WTC11 (cell line): ENCODE measurements at places on chromosomes 3 and 15. TPM values are rescaled to one million over a fixed set of nuclear protein-coding genes. Genes with fewer than 3 reads are reported as not detected.

DNA sequence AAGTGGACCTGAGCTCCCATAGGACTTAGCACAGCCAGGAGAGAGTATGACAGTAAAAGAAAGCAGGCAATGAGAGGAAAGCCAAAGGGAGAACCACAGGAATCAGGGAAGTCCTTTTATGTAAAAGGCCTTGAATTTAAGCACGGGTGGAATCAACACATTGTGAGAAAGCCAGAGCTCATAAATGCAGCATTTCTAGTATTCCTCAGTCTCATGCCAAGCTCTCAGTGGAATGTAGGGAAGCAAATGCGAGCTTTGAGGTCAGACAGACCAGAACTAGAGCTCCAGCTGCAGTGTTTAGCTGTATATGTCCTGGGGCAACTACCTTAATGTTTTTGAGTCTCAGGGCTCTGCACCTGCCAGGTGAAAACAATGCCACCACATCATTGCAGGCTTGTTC lies 132.1 kb upstream of the TRIM42 start:
- DNase-seq, result no peak
- H3K4me3 ChIP-seq, result no peak overlapping the region
- no peak overlapping the region for H3K27ac ChIP-seq
- H3K27me3 ChIP-seq, result no peaks in the 10 kb centered on the region
- peaks cover 8% of the 10 kb centered on the region; the same call in 1 of the 2 replicates for H3K4me1 ChIP-seq
- H3K36me3 ChIP-seq, result no peaks in the 10 kb centered on the region

GRCh38 chr3:29854821-29855220 lies 574.0 kb downstream of the RBMS3 start:
- H3K36me3 ChIP-seq, result peaks cover 10% of the 10 kb centered on the region
- peaks cover 10% of the 10 kb centered on the region for H3K4me1 ChIP-seq
- H3K27me3 ChIP-seq, result no peaks in the 10 kb centered on the region
- H3K27ac ChIP-seq, result no peak overlapping the region
- H3K4me3 ChIP-seq, result no peak overlapping the region
- no peak for DNase-seq

- H3K27me3 ChIP-seq, result no peaks in the 10 kb centered on the region
- peaks cover 11% of the 10 kb centered on the region for H3K4me1 ChIP-seq
- no peak overlapping the region for H3K27ac ChIP-seq
- no peak for DNase-seq
These were observed 100.0 kb downstream of the OXNAD1 start for GRCh38 chr3:16364963-16365362.

GRCh38 chr15:88710027-88710715 lies 71.4 kb downstream of the ISG20 start:
- H3K27ac ChIP-seq, result no peak overlapping the region
- H3K36me3 ChIP-seq, result no peaks in the 10 kb centered on the region
- H3K4me1 ChIP-seq, result peaks cover 5% of the 10 kb centered on the region; the same call in 1 of the 2 replicates
- H3K4me3 ChIP-seq, result no peak overlapping the region

DNA sequence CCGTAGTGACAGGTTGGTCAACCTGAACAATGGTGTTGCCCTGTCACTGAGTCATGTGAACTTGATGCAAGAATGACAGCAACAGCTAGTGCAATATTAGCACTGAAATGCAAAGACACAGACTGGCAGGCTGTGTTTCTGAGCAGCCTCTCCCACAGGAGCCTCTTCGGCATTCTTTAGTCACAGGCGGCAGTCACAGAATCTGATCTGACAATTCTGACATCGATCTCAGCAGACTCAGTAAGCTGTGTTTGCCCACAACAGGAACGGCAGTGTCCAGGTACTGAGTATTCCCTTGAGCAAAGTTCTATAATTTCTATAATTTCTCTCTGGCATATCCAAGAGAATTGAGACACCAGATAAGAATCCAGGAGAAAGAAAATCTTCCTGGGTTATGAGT lies 776.8 kb downstream of the GRM7 start:
- no peak for DNase-seq
- H3K27me3 ChIP-seq, result no peaks in the 10 kb centered on the region
- H3K4me3 ChIP-seq, result no peak overlapping the region
- H3K27ac ChIP-seq, result no peak overlapping the region
- H3K4me1 ChIP-seq, result peaks cover 4% of the 10 kb centered on the region; the same call in 1 of the 2 replicates

SPINT1 gene
- 140 to 153 TPM (median 144 TPM) in 3 replicates for total RNA-seq

GRCh38 chr15:40902605-40903561 lies 8.6 kb downstream of the VPS18 start:
- peaks cover 3% of the 10 kb centered on the region; the same call in 1 of the 2 replicates for H3K4me1 ChIP-seq
- H3K36me3 ChIP-seq, result peaks cover 39% of the 10 kb centered on the region
- no peak overlapping the region for H3K4me3 ChIP-seq

PPP1R14D gene
- 0.25 TPM in 1 of 3 replicates, not detected in the others for total RNA-seq

DNA sequence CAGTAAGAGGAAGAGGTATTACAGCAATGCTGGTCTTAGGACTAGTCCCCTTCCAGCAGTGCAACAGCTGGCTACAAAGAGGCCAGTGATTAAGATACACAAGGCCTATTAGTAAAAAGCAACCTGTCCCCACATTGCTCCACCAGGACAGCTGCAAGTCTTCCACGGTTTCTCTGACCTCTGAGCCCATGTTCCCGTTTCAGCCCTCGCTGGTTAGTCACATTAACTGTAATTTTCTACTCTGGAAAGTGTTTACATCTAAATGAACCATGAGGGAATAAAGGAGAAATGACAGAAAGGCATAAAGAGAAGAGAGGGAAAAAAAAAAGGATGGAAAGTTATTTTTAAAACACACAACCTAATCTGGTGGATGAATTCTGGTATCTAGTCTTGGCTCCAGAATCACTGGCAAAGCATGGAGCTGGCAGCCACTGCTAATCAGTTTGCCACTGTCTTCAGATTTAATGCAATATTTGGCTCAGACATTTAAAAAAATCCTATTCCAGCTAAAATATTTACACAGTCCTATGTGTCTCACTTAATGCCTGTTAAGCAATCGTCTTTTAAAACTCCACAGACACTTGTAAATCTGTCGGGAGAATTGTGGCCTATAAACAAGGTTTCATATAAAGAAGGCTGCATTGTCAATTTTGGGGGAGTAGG lies 154.9 kb downstream of the GREM1 start:
- no peaks in the 10 kb centered on the region for H3K27me3 ChIP-seq
- no peak overlapping the region for H3K27ac ChIP-seq
- H3K36me3 ChIP-seq, result no peaks in the 10 kb centered on the region
- no peak for DNase-seq
- H3K4me1 ChIP-seq, result no peaks in the 10 kb centered on the region

DNA sequence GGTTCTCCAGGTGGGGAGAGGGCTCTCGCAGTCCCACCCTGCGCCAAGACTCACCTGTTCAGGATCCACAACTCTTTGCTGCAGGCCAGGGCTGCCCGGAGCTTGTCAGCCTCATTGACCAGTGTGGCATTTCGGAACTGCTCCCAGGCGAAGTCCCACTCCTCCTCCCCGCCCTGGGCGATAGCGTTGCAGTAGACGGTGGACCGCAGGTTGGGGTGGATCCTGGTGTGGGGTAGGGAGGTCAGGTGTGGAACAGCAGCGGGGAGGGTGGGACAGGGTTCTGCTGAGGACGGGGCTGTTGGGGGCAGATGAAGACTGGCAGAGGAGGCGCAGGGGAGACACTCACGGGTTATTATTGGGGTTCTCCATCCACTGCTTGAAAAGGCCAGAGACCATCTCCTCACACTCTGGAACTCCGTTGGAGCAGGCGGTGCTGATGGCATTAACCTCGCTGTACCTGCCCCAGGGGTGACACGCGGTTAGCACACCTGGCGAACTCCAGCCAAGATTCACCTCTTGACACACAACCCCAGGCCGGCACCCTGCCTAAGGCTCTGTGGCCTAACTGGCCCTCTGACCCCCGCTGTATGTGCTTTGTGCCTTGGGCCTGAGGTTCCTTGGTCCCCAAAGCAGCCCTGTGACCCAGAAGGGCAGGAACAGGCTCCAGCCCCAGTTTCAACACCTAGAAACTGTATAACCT lies 16.1 kb downstream of the MESP2 start:
- H3K4me3 ChIP-seq, result no peak overlapping the region
- DNase-seq, result no peak
- H3K27ac ChIP-seq, result no peak overlapping the region
- H3K4me1 ChIP-seq, result no peaks in the 10 kb centered on the region
- peaks cover 8% of the 10 kb centered on the region for H3K36me3 ChIP-seq

DNA sequence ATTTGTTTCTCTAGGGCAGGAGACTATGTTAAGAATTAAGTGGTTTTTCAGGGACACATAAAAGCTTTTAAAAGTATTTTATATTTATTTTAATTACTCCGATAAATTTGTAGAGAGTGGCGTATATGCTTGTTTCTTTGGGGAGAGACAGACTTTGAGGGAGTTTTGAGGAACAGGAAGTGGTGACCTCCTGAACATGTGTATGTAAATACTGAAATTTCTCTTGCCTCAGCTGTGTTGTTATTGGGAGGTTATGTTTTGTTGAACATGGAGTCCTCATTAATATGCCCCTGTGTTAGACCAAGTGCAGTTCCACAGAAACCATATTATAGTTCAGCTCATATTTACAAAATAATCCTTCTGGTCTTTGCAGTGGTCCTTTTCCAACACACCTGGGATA lies 41.8 kb upstream of the UTS2B start:
- H3K4me3 ChIP-seq, result no peak overlapping the region
- H3K27ac ChIP-seq, result no peak overlapping the region
- H3K4me1 ChIP-seq, result peaks cover 53% of the 10 kb centered on the region
- peaks cover 21% of the 10 kb centered on the region for H3K36me3 ChIP-seq
- DNase-seq, result no peak

DNA sequence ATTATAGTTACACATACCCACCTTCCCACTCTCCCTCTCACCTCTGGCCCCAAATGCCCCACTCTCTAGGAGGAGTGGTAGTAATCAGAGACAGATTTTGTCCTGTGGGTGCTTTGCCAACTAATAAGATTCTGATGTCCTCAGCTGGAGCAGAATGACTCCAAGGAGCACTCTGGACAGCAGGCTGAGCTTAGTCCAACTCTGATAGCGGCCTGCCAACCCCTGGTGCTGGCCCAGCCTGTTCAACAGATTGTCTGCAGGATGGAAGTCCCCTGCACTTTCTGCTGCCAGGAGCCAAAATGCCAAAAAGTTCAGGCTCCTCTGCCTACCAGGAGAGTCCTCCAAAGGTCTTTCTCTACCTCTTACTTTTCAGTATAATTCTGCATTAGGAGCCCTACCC lies 160.5 kb upstream of the UMPS start:
- no peak overlapping the region for H3K27ac ChIP-seq
- no peak for DNase-seq
- H3K4me3 ChIP-seq, result no peak overlapping the region
- peaks cover 9% of the 10 kb centered on the region for H3K4me1 ChIP-seq

CFAP44 gene
- total RNA-seq, result 0.90 to 1.0 TPM (median 0.94 TPM) in 3 replicates

- DNase-seq, result no peak
- no peaks in the 10 kb centered on the region for H3K36me3 ChIP-seq
- H3K4me1 ChIP-seq, result no peaks in the 10 kb centered on the region
- no peak overlapping the region for H3K4me3 ChIP-seq
These were observed 35.3 kb downstream of the HOMER2 start for GRCh38 chr15:82917249-82917648.

- no peak for DNase-seq
- no peaks in the 10 kb centered on the region for H3K27me3 ChIP-seq
- H3K4me3 ChIP-seq, result no peak overlapping the region
- H3K27ac ChIP-seq, result no peak overlapping the region
- peaks cover 14% of the 10 kb centered on the region for H3K4me1 ChIP-seq
These were observed 15.6 kb downstream of the LRRK1 start for GRCh38 chr15:100934726-100935125.

GRCh38 chr15:36589971-36590370 lies 10.5 kb downstream of the CDIN1 start:
- no peaks in the 10 kb centered on the region for H3K4me1 ChIP-seq
- no peaks in the 10 kb centered on the region for H3K36me3 ChIP-seq
- no peak for DNase-seq
- no peak overlapping the region for H3K27ac ChIP-seq

GRCh38 chr3:61828880-61829721 lies 267.7 kb downstream of the PTPRG start:
- peaks cover 70% of the 10 kb centered on the region for H3K4me1 ChIP-seq
- peak overlapping the region; percentile 85 for H3K27ac ChIP-seq
- no peaks in the 10 kb centered on the region for H3K36me3 ChIP-seq
- H3K27me3 ChIP-seq, result no peaks in the 10 kb centered on the region
- H3K4me3 ChIP-seq, result peak overlapping the region; percentile 7; the same call in 1 of the 2 replicates

DNA sequence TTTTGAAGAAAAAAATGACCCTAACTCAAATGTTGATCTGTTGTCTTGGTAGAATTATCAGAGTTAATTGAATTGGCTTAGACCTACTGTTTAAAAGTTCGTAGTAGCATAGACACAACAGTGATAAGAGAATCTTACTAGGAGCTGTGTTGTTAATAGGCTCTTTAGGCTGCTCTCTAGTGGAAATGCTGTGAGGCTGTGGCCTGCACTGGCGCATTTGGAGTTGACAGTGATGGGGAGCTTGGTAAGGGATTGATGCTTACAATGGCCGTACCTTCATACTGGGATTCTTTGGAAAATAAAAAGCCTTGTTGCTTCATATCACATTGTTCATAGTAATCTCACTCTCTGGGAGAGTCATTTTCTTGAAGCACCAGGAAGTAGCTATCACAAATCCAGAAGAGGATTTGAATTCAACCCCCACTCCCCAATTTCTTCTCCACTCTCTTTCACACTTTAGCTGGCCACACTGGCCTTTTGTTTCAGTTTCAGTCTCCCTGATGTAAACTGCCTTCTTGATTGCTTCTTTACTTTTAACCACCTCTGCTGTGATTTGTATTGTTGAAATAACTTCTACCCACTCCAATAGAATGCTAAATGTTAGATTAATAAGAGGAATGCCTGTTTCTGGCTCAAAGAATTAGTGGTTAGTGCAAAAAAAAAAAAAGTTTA lies 56.6 kb downstream of the CEP63 start:
- DNase-seq, result no peak
- H3K4me3 ChIP-seq, result no peak overlapping the region
- H3K27ac ChIP-seq, result no peak overlapping the region
- no peaks in the 10 kb centered on the region for H3K27me3 ChIP-seq

DNA sequence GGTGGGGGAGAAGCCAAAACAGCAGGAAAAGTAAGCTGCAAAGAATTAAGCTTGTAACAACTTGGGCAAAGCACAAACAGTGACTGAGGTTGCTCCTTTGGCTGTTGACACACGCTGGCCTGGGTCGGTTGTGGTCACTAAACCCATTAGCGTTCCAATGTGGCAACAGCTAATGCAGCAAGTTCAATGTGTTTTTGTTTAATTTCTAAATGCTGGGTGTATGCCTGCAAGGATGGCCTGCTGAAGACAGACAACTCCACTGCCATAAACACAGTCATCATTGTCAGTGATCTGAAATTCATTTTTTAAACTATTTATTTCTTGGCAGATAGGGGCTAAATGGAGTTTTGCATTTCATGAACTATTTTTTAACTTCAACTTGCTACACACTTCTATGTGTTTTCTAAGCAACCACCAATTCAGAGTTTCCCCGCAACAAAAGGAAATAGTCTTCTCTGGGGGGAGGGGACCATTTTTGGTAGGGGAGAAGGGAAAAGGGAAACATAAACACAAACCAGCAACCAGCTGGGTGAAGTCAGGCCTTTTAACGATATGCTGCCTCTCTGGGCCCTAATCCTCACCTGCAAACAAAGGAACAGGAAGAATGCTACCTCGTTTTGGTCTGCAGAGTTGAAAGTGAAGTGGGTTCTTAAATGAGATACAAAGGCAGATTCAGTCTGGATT lies 34.8 kb upstream of the WNT5A start:
- H3K36me3 ChIP-seq, result no peaks in the 10 kb centered on the region
- H3K4me3 ChIP-seq, result no peak overlapping the region
- peaks cover 32% of the 10 kb centered on the region for H3K4me1 ChIP-seq
